ENCODE measurements at places on chromosomes 1 and 21.
A peak's percentile ranks its signal among the peaks of the same experiment; 100 is the strongest.

DNA sequence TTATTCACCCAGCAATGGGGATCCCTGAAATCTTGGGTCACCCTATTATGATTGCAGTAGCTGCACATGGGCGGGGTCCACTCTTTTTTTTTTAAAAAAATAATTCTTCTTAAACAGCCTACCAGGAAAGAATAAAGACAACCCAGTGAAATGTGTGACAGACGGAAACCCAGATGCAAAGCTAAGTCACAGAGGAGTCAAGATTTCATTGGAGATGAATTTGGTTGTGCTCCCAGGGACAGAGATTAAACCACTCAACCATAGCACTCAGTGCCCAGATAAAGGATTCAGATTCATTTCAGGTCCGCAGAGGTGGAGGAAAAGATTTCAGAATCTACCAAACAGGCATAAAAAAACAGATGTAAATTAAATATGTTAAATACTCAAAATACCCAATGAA, 583.5 kb upstream of the ZP4 start:
- DNase-seq, result no peak

DNA sequence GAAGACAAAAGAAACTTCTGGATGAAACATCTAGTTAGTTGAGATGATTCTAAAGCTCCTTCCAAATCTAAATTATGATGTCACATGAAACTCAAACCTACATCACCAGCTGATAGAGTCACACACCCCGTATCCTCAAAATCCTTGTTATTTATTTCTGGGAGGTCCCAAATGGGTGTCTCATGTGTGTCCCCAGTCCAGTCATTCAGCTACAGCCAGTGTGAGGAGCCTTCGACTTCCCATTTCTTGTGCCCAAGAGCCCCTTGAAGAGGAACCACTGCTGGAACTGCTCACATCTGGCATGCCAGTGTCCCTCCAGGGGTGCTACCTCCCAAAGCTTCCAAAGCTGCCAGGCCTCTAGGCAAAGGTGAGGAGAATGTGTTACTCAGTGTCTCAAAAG, 32.5 kb upstream of the KCNA3 start:
- DNase-seq, result no peak

- DNase-seq, result no peak
Observed at GRCh38 chr1:17263936-17264335, 15.0 kb downstream of the PADI3 start.

DNA sequence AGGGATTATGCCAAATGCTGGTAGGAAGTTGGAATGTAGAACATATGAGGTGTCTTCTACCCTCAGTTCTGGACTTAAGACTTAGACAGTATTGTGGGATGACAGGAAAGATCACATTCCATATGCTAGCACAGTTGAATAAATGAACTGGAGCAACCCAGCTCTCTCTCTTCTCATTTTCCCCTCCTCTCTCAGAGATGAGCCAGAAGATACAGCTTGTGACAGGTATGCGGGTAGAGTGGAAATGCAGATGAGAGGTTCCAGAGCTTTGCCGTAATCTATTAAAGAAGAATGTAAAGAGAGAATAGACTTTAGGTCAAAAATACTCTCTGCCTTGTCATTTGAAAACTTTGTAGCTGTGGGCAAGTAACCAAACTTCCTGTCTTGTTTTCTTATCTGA, 32.5 kb upstream of the HMCN1 start:
- DNase-seq, result no peak

GRCh38 chr1:247459507-247459906, 1.6 kb upstream of the OR2B11 start:
- DNase-seq, result no peak

DNA sequence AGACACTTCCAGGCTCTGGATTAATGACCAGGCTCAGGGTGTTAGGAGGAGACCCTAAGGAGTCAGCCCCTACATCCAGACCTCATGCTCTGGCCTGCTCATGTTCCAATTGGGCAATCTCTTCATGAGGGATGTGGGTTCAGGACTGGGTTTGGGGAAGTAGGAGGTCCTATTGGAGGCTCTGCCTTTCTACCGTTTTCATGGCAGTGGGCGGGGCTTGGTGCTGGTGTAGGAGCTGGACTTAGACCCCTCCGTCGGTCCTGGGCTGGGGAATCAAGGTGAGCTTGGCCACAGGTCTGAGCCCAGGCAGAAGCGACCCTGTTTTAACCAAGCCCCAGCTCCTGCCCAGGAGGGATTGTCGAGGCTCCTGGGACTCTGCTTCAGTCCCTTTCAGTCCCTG, 123.4 kb downstream of the PRDM16 start:
- DNase-seq, result no peak

DNA sequence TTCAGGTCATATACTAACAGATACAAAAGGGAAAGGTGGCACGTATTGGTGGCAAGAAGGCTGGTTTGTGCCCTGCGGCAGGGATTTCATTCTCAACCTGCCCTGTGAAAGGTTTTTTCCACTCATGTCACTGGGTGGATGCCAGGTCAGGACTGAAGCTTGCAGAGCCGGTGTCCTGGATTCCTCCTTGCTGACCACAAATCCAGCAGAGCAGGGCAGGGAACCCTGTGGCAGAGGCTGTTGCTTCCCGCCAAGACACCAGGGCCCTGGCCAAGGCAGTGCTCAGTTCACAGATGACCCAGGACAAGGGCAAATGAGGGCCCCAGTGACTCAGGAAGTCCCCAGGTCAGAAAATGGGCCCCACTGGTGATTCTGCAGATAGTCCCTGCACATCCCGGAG, 16.4 kb downstream of the BSND start:
- no peak for DNase-seq

DNA sequence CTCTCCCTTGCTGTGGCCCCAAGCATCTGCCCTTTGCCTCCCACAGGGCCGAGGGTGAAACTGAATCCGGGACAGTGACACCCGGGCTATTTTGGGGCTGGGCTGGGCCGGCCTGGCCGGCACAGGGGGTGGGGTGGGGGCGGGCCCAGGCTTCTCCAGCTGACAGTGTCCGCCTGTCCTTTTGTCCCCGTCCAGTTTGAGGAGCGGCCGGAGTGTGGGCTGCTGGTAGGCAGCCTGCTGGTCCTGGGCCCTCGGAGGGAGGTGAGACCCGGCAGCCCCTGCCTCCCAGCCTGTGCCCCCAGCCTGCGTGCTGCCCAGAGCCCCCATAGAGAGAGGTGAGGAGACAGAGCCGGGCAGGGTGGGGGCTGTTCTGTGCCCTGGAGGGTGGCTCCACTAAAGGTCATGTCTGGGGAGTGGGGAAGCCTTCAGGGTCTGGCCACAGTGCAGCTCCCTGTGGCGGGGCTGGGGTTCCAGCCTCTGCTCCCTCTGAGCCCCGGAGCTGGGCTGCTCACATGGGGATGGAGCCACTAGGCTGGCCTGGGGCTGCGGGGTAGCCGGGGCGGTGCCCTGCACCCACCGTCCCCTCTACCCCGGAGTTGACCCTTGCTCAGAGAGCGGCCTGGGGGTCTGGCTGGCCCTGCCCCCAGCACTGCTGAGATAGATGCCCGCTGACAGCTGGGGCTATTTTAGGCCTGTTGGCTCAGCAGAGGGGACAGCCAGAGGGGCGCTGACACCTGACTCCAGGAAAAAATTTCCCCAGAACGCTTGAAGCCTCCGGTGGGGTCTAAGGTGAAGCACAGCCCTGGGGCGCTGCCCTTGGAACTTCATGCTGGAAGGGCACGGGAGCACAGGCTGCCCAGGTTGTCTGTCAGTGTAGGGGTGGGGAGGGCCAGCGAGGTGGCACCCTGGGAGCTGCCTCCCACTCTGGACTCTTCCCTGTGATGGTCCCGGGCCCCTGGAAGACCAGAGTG, at the start of gene OBSCN:
Gene OBSCN (plus strand): TSS at position 194 of the 971 bp plus-strand sequence. CDS start 3,740 bp downstream, outside the sequence.
- DNase-seq, result no peak

DNA sequence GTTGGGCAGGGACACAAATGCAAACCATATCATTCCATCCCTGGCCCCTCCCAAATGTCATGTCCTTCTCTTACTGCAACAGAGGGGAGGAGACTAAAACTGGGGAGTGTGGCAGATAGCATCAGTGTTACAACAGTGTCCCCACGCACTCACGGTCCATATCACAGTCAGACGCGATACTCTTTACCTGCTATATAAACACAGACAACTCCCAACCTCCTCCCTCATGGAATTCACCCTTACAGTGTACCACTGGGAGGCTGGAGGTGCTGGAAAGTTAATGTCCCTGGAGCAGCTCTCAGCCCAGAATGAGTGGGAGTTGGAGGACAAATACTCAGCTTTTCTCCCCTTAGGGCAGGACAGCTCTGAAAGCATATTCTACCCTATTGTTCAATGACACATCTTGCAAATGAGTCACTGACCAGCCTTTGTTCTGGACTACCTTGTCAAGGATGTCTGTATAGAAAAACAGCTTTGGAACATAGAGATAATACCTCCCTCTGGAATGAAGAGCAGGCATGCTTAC, 445.9 kb downstream of the SETD4 start:
- no peak for DNase-seq

DNA sequence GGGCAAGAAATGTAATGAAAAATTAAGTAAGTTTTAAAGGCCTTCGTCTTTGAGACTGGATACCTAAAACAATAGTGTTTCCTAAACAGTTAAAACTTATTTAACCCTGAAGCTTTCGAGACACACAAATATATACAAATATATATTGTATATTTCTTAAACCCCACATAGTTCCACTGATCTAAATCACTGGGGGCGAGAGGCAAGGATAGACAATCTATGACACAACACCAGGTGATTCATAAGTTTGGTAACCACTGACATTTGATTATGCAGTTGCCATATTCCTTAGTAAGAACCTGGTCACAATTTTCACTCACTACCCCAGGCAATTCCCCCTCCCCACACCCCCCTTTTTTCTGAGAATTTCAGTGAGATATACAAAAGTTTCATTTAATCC, 55.3 kb upstream of the BOLA1 start:
- DNase-seq, result no peak

GRCh38 chr1:69992594-69992993, 212.8 kb downstream of the LRRC40 start:
- no peak for DNase-seq

DNA sequence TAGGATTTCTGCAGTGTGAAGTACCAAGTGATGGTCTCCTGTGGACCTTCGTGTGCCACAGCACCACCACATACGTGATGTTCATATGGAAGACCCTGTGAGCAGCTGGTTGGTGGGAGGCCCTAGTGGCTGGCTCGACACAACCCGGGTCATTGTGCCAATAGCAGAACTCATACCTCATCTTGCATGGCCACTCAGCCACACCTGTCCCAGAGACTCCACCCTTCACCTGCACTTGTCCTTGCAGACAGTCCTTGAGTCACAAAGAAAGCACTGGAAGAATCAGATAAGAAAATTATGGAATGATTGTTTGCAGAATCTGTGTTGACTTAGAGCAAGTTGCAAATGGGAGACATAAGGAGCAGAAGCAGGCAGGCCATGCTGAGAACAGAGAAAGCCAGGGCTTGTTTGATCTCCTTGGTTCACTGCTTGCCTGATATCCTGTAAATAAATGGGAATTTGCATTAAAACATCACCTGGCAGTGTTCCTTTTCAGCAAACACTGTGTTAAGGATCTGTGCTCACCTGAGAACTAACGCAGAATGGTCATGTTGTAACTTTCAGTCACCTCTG, 307.7 kb downstream of the SIPA1L2 start:
- DNase-seq, result no peak

- no peak for DNase-seq
Observed at GRCh38 chr1:113207019-113207418, 134.0 kb downstream of the LRIG2 start.

DNA sequence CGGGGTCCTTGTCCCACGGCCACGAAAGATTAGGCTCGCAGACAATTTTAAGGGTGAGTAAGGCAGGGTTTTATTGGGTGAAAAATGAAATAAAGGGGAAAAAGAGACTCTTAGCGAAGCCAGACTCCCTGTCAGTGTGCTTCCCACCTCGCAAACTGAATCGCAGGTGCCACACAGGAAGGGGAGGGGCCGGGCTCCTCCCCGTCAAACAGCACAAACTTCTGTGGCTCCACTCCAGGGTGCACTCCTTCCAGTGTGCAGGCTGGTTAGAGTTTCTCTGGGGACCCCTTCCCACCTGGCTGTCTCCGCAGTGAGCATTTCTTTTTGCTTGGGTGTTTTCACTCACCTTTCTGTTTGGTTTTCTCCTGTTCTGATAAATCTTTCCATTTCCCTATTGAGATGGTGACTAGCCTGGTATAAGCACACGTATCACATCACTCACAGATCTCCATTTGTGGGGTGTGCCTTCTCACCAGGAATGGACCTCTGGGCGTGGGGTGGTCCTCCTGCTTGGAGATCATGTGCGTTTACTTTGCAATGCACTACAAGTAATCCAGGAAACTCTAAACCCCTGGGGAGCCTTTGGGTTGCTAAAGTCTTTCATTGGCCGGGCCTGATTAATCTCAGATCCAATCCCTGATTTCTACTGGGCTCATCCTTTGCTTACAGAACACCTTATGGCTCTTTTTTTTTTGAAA, 37.6 kb upstream of the GALNT2 start:
- no peak for DNase-seq

DNA sequence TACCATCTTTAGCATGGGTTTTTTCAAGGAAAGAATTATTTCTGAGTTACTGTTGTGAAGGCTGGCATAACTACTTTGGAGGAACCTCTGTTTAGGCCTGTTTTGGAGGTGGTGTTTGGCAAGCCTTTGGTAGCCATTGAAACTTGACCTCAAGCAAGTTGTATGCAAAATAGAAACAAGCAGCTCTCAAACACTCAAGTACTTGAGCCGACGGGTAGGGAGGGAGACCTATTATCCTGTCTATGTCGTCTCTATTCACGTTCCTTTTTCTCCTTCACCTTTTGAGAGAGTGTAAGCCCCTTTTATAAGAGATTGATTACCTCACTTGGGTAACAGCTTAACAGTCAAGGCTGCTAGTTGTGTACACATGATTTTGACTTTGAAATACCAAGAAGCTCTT, 878.3 kb upstream of the CXADR start:
- DNase-seq, result peak; percentile 67

- no peak for DNase-seq
Observed at GRCh38 chr21:38471766-38472165, 26.5 kb downstream of the ERG start.

DNA sequence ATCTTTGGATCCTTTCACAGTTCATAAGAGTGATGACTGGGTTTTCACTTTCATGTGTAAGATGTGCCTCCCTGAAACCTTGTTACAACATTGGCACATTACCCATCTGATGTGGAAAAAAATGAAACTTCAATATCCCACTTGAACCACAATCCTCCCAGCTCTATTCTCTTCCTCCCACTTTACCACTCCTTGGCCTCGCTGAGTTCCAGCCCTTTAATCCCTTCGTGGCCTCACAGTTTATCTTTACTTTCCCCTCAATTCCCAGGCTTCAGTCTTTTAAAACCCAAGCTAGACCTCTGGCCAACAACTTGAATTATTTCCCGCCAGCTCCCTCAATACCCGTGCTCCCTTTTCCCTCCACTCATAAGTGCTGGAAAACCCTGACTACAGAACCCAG, 25.0 kb upstream of the CTTNBP2NL start:
- no peak for DNase-seq

- DNase-seq, result no peak
Observed at GRCh38 chr1:60145771-60146170, 72.2 kb upstream of the C1orf87 start.

DNA sequence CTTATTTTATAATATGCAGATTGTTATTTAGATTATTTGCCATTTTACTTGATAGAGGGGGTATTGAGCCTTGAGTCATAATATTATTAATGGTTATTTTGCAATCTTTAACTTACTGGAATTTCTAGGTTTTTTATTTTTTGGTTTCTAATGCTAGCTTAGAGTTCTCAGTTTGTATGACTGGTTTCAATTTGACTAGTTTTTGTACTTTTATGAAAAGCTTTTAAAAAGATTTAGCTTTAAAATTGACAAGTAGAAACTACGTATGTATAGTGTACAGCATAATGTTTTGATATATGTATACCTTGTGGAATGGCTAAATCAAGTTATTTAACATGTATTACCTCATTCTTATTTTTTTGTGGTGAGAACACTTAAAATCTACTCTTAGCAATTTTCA, 41.5 kb downstream of the CEP350 start:
- DNase-seq, result no peak

Data from NCI-H1436 treated with DMSO at 0.1 percent for 48 hours (cell line).